ENCODE measurements at places on chromosomes 16 and 17.

DNA sequence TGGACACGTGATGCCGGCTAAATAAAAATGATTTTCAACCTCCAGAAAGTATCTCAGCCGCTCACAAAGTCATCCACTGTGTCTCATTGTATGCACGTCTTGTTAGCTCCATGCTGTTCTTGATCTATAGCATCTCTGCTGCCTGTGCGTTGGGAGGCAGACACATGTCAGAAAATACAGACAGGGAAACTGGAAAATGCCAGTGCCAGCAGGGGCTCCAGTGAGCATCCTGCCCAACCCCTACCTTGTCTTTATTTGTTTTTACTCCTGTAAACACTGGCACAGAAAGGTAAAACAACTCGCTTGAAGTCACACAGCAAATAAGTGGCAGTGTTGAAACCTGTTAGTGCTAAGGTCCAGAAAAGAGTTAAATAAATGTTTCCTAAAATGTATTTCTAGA lies 208.1 kb upstream of the ASIC2 start:
- no peak for DNase-seq

- no peak for DNase-seq
Observed at GRCh38 chr17:37564252-37564651, 45.0 kb downstream of the SYNRG start.

DNA sequence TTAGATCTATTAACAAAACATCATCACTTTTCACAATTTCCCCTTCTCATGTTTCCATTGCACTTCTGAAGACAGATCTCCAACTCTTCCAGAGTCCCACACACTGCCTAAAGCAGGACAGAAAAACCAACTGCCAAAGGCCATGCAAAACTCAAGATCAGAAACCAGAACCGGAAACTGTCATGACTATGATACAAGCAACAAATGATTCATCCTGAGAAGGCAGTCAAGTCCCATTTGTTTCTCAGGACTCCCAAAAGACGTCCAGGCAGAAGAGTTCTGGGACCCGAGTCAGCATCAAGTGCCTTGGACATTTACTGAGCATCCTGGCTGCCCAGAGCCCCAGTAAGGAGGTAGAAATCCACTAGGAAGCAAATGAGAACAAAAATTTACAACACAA lies 38.8 kb downstream of the ERN1 start:
- DNase-seq = no peak

GRCh38 chr16:55661941-55662643 lies 6.3 kb downstream of the SLC6A2 start:
- DNase-seq = no peak

DNA sequence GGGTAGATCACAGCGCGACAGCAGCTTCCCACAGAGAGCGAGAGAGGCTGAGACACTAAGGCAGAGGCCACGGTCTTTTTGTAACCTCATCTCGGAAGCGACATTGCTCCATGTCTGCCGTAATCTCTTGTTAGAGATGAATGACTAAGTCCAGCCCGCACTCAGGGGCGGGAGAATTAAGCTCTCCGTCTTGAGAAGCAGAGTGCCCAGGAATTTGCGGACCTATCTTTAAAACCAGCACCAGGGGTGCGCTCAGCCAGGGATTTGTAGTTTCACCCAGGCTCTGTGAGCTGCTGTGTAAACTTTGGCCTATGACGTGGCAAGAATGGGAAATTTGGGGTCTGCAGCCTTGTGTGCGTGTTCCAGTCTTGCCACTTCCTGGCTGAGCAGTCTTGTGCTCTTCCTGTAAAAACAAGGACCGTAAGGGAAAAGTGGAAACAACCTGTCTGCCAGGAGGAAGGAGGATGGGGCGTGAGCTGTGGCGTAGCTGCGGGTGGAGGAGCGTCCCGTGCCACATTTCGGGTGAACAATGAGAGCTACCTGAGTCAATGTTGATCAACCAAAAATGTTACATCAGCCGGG lies 16.0 kb upstream of the JPH3 start:
- no peak for DNase-seq

DNA sequence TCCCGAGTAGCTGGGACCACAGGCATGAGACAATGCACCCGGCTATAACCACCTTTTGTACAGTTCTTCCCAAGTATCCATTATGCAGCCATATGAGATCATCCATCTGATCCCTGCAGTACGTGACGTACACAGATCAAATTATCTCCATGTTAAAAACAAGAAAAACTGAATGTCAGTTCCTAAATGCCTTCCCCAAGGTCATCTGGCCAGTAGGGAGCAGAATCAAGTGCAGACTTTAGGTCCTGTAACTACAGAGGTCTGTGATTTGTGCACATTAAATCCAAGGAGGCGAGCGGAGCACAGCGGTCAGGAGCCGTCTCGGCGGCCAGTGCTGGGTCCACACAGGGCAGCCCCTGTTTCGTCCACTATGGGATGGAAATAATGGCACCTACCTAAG lies 23.7 kb downstream of the ZCCHC14 start:
- DNase-seq = no peak

DNA sequence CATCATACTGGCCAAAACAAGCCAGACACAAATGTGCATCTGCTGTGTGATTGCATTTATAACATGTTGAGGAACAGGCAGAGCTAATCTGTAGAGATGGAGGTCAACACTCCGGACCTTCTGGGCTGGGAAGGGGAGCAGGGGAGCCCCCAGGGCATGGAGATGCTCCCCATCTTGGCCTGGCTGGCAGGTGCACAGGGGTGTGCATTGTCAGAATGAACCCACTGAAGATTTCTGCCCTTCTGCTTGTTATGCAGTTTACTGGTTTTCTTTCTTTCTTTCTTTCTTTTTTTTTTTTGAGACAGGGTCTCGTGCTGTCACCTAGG lies 146.9 kb downstream of the CMIP start:
- no peak for DNase-seq

DNA sequence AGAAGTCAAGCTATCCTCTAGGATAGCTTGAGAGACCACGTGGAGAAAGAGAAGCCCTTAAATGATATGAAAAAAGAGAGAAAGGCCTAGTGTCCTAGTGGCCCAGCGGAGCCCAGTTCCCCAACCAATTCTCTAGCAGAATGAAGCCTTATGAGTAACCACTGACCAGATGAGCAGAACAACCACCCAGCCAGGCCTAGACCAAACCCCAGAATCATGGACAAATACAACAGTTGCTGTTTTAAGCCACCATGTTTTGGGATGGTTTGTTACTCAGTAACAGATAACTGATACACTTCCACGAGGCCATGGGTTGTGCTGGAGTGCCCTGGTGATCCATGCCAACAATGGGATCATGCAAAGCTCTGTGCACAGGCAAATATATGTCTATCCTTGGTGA lies 377.1 kb downstream of the SOX9 start:
- no peak for DNase-seq

DNA sequence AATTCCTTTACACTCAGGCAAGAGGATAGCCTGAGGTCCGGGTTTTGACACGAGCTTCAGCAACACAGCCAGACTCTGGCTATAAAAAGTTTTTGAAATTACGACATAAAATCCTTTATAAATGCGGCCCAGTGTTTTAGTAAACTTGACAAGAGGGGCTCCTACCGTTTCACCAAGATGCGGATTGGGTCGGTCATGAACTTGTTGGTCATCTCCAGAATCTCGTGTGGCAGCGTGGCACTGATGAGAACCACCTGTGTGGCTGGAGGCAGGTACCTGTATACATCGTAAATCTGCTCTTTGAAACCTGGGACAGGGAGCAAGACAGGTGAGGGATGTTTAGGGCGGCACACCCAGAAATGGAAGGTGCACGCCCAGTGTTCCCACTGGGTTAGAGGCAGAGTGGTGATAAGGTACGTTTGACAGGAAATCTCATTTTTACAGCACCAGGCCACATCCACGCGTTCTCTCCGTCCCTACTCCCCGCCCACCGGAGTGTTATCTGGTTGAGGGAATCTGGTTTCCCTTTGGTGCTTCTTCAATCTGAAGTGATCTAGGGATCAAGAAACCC lies 8.0 kb downstream of the EIF4A3 start:
- DNase-seq = no peak
